ENCODE measurements at places on chromosomes 5 and 9.

- DNase-seq, result no peak
Observed at GRCh38 chr5:61474746-61475145, 142.7 kb downstream of the ZSWIM6 start.

DNA sequence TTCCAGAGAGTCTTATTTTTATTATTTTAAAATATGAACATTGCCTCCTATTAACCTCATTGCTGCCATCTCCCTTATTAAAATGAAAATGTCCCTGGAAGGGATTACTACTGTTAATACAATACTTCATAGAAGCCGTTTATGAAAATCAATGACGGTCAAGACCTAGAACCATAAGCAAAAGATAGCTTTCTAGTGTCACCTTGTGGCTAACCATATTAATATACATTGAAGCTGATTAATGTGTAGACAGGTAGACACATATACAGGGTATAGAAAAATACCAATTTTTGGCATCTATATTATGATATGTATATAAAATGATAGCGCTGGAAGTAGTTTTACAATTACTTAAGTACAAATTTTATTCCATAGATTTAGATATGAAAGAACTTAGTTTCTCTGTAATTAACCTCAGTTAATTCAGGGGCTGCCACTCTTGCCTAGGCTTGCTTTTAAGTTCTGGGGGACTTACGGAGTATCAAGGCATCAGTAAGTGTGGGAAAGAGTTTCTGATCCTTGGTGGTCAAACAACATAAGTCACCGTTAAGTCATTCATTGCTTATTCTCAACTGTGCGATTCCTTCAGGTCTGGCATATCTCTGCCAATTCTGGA is 2.5 kb upstream of the YTHDC2 start:
- DNase-seq, result peak; percentile 24

DNA sequence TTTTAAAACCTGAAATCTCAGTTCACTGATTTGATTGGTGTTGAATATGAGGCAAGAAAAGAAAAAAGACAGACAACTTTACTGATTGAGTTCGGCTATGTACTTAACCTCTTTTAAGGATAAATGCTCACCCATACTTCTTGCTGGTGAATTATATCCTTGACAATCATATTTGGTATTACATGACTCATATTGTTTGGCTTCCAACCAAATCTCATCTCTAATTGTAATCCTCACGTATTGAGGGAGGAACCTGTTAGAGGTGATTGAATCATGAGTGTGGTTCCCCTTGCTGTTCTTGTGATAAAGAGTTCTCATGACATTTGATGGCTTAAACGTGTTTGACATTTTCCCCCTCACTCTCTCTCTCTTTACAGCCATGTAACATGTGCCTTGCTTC is 255.6 kb upstream of the IZUMO3 start:
- DNase-seq, result no peak

DNA sequence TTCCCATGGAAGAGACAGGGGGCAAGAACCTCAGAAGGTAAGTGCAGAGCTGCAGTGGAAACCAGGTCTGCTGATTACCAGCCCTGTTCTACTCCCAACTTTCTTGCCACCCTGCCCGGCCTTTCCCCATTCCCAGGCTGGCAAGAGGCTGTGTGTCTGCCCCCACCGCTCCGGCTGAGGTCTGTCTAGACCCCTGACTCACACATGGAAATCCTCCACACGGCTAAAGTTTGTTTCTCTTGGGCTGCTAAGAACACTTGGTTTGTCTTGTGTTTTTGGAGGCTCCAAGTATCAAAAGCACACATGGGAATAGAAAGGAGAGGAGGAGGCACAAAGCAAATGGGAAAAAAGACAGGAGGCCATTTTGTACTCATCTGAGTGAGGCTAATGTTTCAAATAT is 168.3 kb downstream of the GABBR2 start:
- no peak for DNase-seq

DNA sequence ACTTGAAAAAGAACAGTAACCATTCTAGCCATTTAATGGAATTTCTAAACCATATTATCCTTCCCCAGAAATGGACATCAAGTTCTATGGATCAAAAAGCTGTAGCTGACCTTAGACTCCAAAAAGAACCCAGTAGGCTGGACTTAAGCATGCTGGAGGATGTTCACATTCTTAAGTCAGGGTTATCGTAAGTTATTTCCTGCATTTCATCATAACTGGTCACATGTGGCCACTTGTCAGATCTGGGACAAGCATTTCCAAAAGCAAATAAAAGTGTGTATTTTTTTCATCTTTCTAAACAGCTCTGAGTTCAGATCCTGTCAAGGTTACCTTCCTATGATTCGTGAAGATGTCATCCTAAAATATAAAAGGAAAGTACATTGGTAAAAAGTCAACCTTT is 274.5 kb upstream of the PTGER4 start:
- no peak for DNase-seq
